ENCODE measurements at places on chromosomes 2 and 18.

- no peak for DNase-seq
These were observed 6.4 kb downstream of the ITSN2 start for GRCh38 chr2:24353973-24354372.

GRCh38 chr2:39780825-39781600 is 2.0 kb upstream of the THUMPD2 start:
- DNase-seq = no peak

DNA sequence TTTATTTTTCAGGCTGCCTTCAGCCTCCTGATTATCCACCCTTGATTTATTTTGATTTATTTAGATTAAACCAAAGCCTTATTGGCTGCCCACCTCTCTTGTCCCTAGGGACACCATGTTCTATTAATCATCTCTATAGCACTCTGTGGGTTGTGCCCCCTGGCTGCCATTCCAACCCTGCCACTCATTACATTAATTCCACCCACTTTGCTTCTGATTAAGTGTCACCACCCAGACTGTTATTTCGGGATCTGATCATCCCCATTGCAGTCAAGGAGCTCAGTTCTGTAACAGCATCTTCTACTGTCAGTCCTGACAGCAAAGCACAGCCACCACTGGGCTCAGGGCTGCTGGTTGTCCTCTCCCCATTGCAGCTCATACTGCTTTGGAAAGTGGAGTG is 175.1 kb upstream of the DDX18 start:
- no peak for DNase-seq

- no peak for DNase-seq
These were observed 525.9 kb downstream of the TMEM182 start for GRCh38 chr2:103287746-103288145.

DNA sequence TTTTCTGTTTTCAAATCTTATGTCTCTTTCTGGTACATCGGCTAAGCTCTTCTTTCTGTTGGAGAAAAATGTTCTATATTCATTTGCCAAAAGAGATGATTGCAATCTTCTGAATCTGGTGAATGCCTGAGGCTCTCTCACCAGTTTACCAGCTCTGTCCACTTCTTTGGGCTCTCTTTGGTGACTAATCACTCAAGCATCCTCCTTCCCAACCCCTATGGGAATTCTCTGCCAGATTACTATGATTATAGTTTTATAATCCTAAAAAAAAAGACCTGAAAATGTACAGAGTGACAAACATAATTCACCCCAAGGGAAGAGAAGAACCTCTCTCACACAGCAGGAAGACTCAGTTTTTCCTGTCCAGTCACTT is 187.3 kb downstream of the CAMKMT start:
- DNase-seq = no peak

- no peak for DNase-seq
These were observed 91.7 kb upstream of the ASB18 start for GRCh38 chr2:236355911-236356310.

DNA sequence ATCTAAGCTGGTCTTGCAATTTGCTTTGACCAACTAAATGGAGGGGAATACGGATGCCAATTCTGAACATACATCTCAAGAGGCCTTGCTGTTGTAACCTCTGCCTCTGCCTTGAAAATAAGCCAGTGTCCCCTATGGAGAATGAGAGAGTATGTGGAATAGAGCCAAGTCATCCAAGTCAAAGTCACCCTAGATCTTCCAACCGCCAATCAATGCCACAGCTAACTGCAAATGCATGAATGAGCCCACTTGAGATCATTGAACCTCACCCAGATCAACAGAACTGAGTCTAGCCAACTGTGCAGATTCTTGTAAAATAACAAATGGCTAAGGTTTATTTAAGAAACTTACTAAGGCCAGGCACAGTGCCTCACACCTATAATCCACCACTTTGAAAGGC is 139.8 kb upstream of the TANK start:
- DNase-seq = no peak

- DNase-seq = no peak
These were observed 17.5 kb downstream of the YWHAQ start for GRCh38 chr2:9613291-9613690.

GRCh38 chr2:101559551-101559950 is 84.6 kb upstream of the RFX8 start:
- no peak for DNase-seq

GRCh38 chr18:32478317-32478716 is 7.6 kb upstream of the GAREM1 start:
- no peak for DNase-seq

- no peak for DNase-seq
These were observed 6.1 kb downstream of the PPP4R1 start for GRCh38 chr18:9608298-9608697.

DNA sequence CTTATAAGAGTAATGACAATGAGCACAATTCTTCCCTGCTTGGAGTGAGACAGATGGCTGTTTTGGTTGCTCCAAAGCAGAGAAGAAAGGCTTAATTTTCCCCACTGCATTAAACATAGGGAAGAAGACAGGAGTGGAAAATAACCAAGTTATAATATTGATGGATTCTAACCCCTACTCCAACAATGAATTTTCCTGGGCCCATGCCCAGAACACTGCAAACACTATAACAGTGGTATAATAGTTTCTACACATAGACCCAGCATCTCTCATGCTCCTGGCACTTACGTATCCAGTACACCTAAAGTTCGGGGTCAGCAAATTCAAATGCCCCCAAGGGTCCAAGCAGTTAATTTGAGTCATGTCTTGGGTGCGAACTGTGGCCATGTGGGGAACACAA is 613.4 kb downstream of the PLCL1 start:
- DNase-seq = no peak

DNA sequence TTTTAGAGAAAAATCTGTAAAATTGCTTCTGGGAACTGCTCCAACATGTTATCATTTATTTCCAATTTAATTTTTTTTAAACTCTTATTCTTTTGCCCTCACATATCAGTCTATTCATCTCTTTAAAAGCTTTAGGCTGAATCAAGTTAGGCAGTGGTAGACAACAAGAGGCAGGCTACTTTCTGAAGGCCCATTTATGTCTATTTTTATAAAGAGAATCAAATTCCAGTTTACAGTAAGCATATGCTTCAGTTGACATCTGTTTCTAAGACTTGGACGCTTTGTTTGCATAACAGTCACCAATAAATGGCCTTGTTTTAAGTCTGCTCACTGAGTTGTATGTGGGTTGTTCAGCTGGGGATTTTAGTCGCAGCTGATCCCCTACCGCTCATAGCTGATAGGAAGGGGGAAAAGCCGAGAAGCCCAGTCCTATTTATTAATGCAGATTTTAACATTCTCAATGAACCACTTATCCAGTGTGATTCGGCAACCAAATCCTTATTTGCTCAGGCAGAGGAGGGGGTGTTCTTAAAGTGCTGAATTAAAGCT is 260.4 kb upstream of the SIX3 start:
- DNase-seq = no peak

- DNase-seq = no peak
These were observed 9.3 kb downstream of the CD28 start for GRCh38 chr2:203715744-203716143.

DNA sequence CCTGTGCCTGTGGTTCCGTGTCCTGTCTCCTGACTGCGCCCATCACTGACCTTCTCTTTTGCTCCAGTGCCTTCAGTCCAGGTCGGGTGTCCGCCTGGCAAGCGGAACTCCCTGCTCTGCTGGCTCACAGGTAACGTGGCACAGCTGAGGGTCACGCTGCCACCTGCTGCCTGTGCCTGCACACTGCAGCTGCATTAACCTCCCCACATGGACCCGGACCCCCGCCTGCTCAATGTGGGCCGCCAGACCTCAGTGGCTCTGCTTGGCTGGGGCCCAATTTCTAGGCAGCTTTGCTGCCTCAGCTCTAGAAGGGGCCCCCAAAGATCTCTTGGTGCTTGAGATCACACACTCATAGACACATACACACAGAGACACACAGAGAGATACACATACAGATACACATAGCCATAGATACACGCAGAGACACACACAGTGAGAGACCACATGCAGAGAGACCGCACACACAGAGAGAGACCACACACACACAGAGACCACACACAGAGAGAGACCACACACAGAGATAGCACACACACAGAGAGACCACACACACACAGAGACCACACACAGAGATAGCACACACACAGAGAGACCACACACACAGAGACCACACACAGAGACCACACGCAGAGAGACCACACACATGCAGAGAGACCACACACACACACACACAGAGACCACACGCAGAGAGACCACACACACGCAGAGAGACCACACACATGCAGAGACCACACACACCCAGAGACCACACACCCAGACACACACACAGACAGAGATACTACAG is 14.9 kb upstream of the CNNM3 start:
- peak; percentile 69 for DNase-seq

- no peak for DNase-seq
These were observed 314.1 kb downstream of the MYCN start for GRCh38 chr2:16254356-16254965.

DNA sequence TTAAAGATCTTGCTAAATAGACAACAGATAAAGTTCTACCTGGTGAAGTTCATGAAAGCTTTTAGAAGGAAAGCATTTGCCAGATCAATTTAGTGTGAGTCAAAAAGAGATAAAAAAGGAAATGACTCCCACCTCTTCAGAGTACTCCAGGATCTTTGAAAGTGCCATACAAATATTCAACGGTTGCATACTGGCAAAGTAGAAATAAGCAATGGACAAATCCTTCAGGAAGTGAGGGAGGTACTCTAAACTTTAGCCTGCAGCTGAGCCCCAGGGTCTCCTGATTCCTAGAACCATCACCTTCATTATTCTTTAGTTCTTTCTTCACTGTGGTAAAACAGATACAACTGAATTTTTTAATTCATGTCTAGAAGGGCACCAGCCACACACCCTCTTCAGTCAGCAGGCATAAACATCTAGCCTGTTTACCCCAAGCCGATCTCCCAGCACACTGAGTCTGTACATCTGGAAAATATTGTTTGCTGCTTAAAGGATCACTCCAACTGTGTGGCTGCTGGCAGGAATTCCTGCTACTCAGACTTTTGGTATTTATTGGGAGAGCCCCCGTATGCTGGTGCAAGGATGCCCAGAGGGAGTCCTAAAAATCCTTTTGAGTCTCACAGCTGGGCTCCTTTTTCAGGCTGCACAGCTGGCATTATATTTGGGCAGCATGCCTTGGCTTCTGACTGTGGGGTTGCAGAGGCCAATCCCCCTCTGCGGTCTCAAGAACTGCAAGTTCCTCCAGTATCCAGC is 72.3 kb upstream of the SESTD1 start:
- DNase-seq = no peak

DNA sequence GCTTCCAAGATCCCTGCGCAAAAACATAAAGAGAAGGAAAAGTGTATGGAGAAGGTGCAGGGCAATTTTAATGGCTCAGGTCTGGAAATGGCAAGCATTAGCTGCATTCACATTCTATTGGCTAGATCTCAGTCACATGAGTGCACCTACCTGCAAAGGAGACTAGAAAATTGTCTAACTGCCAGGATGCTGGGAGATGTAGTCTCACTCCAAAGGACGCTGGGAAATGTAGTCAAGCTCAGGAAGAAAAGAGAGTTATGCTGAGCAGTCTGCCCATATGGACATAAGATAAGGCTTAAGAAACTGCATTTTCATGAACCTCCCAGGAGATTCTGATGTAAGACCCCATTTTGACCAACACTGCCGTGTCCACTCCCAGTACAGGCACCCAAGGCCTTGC is 9.5 kb upstream of the KLHL29 start:
- no peak for DNase-seq

DNA sequence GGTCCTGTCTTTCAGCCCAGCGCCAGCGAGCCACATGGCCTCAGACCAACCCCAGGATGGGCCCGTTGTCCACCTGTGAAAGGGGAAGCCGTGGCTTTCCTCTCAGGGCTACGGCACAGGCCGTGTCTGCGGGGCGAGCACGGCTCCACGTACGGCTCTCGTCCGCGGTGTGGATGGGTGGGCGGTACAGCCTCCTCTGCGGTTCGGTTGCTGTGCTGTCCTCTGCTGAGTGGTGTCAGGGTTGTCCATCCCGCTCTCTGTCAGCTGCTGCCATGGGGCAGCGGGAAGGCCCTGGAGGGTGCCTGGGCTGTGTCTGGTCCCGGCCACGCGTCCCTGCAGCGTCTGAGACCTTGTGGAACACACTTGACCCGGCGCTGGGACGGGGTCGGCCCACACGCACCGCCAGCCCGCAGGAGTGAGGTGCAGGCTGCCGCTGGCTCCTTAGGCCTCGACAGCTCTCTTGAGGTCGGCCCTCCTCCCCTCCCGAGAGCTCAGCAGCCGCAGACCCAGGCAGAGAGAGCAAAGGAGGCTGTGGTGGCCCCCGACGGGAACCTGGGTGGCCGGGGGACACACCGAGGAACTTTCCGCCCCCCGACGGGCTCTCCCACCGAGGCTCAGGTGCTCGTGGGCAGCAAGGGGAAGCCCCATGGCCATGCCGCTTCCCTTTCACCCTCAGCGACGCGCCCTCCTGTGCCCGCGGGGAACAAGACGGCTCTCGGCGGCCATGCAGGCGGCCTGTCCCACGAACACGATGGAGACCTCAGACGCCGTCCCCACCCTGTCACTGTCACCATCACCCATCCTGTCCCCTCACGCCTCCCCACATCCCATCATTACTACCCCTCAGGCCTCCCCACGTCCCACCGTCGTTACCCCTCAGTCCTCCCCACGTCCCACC is 128.7 kb downstream of the NFATC1 start:
- DNase-seq = peak; percentile 44

GRCh38 chr18:54381640-54382039 is 23.9 kb downstream of the C18orf54 start:
- no peak for DNase-seq

DNA sequence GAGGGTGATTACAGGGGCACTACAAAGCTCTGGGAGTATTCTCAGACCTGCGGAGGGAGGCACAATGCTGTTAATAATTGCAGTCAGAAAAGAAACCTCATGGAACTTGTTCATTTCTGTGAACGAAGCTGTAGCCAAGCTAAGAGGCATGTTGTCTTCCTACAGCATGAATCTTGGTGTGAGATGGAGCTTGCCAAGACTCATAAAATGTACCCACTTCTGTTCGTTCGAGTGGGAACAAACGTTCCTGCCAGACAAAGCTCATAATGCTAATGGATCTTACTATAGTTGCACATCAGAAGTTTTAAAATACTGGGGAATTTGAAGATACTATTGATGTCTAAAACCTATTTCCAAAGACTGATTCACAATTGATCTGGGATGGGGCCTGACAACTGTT is 489.1 kb downstream of the ZEB2 start:
- no peak for DNase-seq

DNA sequence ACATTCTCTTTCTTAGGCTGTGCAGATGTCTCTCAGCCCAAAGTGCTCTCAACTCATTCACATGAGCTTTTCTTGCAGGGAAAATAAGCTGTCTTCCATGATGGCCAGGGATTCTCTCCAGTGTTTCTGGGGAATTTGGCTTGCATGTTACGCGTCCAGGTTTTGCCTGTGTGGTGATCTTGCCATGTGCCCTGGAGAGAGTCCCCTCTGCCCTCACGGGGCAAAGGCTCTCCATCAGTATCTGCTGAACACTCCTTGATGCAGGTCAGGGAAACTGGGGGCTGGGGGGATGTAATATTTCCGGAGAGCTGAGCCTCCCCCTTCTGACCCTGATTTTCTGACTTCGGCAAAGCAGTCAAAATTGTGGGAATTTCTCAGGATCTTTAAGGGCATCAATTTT is 87.6 kb downstream of the ACKR3 start:
- DNase-seq = no peak
